Dermis blood vessel endothelial cell (primary cell): ENCODE measurements at places on chromosomes 1 and 21.

- no peak for DNase-seq
Measured at GRCh38 chr21:39009587-39010225, 173.5 kb downstream of the PSMG1 start.

DNA sequence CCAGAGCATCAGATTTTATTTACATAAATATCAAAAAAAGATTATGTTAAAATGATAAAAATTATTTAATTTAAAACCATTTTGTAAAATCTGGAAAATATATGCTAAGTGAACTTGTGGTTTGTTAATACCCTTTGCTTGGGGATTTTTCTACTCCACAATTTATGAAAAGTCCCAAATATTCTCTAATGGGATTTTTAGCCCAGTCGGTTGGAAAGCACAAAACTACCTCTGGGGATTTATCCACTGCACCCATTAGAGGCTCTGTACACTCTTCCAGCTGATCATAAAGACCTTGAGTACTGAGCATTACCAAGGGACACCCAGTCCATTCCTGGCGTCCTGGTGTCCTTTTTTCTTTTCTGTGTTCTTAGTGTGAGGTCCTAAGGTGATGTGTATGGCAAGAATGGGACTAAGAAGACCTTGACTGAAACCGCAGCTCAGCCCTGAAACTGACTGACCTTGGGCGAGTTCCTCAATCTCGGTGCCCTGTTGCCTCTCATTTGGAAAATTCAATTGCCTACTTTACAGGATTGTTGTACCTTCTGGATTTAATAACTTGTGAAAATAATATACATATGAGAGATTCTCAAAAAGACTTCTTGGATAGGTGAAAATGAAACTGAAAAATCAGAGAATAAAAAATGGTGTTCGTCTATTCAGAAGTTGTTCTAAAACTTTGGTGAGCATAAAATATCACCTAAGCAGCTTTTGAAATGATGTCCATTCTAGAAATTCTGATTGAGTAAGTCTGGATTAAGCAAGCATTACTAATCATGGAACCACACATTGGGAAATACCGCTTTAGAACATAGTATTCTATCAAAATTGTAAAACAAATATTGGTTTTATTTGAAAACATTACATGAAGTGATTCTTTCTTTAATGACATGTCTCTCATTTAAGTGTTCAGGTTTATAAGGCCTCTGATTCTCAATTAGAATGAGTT lies 21.5 kb upstream of the SAMSN1 start:
- DNase-seq, result no peak

DNA sequence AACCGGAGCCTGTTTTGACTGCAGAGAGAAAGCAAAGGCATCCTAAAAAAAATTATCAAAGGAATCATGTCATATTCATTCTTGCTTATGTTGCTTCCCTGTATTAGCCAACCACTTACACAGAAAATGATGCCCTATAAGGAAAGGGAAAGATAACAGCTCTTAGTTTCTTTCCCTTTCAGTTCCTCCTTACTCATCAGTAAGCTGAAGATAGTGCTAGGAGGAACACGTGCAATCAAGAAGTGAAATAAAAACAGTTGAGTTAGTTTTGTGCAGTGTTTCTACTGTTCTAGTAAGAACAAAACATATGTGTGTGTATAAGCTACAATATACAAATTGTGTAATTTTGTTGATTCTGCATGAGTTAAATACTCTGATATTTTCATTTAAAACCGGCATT lies 45.3 kb upstream of the MTF2 start:
- DNase-seq, result no peak

DNA sequence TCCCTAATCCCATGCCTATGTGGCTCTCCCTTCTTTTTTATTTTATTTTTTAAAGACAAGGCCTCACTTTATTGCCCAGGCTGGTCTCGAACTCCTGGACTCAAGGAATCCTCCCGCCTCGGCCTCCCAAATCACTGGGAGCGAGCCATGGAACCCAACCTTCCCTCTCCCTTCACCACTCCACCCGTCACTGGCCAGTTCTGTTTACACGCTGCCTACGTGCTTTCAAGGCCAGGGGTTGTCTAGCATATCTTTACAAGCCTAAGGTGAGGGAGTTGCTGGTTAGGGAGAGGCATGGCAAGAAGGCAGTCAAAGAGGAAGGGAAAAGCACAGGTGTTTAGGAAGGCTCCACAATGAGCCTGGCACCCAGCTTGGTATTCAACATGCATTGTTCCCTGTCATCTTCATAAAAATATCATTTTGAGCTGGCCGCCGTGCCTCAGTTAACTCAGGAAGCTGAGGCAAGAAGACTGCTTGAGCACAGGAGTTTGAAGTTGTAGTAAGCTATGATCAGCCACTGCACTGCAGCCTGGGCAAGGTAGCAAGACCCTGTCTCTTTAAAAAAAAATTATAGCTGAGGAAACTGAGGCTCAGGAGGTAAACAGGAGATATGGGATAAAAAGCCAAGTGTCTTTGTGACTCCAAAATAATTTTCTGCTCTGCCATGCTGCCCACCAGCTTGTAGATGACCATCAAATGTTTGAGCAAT lies 1.1 kb downstream of the RHBDL2 start:
- DNase-seq, result no peak

GRCh38 chr1:66563094-66563800 lies 29.3 kb downstream of the SGIP1 start:
- DNase-seq, result peak; percentile 97

GRCh38 chr1:58561633-58562032 lies 15.1 kb upstream of the OMA1 start:
- DNase-seq, result no peak

- DNase-seq, result no peak
Measured at GRCh38 chr1:114249691-114250090, 96.0 kb upstream of the SYT6 start.

DNA sequence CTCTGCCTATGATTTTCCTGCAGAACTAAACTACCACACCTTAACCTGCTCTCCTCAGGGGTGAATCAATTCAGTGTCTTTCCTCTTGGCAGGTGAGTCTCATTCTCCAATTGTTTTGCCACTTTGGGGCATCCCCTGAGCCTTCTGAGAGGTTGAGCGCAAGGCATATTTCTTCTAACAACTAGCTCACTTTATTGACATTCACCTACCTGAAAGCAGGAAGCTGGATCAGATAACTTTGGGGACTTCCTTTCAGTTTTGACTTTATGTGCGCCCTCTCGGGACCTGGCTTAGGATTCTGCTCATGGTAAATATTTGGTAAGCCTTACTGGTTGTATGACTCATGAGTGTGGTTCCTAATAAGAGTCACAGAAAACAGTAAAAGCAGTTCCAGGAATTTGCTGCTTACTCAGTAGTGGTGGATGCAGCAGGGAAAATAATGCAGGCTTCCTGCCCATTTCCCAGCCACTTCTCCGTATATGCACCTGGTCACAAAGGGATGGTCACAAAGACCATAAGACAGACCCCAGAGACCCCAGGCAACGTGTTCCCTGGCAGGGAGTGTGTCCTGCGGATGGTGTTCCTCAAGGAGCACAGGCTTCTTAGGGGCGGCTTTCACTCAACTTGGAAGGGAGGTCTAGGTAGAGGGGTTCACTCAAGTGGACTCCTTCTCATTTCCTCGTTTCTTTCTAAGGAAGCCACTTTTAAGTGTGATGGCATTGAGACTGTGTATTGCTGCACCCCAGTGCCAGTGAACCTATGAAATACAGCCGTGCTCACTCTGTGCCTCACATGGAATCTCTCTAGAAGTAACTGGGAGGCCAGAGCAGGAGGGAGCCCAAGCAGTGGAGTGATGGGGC lies 22.0 kb upstream of the BATF3 start:
- peak; percentile 47 for DNase-seq

DNA sequence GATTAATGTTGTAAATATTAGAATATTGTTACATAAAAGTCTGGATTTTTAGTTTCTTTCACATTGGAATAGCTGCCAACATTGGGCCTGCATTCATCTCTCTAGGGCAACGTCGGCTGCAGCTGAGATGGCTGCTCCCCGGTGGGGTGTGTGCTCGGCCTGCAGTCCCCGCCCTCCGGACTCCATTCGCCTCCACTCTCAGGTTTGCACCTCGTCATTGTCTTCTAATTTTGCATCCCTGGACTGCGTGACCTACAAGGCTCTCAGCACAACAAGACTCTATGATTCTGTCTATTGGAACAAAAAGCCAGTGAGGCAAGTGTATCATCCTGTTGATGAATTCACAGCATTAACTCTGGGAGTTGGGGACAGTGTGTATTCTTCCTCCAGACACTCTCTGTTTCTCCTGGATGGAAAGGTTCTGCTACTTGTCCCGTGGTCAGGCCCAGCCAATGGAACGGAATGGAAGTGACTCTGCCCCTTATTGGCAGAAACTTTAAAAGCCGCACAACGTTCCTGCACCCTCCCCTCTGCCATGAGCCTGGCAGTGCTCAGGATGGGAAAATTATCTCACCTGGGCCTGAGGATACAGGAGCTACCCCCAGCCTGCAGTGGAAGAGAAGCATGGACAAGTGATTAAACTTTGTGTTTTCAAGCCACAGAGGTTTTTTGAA lies 105.0 kb upstream of the SAMD11 start:
- no peak for DNase-seq

DNA sequence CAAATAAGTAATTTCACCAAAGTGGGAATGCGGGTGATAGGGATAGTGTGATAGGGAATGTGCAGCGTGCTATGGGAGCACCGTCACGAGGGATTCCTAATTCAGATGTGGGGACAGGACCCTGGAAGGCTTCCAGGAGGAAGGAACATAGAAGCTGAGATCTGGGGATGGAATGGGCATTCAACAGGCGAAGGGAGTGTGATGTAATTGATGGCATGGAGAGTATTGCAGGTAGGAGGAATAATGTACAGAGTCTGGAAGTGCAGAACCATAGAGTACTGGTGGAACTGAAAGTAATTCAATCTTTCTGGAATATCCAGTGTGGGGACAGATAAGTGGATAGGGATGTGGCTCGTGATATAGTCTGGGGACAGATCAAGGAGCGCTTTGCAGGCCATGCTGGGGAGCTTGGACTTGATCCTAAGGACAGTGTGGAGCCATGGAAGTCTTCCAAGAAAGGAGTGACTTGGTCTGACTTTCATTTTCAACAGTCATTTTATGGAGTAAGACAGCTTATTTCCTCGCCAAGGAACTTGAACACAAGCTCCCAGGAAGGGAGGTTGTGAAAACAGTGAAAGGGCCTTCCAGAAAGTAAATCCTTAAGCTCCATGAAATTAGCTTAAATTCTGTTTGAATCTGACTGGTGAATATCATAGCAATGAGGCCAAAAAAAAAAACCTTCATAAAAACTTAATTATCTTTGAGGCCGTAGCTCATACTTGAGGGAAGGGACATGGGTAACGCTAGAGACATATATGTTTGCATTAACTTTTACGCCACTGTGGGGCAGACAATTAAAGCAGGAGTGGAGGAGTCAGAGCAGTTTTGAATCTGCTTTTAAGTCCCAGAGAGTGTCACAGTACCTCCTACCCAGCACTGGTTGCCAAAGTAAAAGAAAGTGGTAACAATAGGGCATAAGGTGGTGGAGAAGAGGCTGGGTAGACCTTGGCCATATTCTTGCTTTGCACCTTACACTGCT lies 55.8 kb downstream of the ROR1 start:
- DNase-seq, result no peak

DNA sequence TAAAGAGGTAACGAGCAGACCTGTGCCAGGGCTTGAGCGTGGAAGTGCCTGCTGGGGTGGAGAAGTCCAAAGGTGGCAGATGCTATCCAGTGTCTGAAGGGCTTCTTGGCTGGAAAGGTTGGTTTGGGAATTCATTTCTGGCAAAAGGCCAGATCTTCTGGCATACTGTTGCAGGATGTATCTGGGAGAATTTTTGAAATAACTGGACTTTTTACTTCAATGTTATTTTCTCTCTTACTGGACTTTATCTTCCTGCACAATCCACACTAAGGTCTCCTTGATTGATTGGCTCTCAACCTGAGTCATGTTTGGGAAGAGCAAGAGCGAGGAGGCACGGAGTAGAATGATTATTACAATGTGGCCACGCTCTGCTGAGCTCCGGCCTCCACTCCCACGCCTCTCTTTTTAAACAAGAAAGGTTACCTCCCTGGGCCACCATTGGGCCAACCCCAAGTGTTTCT lies 278.4 kb downstream of the TM2D1 start:
- DNase-seq, result peak; percentile 39

DNA sequence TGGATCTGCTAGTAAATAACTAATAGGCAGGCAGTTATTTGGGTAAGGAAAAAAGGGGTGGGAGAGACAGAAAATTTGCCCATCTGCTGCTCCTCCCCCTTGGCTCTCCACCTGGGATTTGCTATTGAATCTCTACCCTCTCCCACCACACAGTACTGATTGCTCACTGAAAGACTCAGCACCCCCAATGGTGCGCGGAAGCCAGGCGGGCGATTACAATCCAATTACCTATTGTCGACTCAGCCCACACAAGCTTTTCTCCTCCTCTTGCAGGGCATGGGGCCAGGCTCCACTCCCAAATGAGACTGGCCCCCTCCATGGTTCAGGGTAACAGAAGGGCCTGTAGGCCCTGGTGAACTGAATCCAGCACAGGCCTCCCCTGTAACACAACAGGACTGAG lies 2.7 kb upstream of the HMGN2 start:
- DNase-seq, result no peak

DNA sequence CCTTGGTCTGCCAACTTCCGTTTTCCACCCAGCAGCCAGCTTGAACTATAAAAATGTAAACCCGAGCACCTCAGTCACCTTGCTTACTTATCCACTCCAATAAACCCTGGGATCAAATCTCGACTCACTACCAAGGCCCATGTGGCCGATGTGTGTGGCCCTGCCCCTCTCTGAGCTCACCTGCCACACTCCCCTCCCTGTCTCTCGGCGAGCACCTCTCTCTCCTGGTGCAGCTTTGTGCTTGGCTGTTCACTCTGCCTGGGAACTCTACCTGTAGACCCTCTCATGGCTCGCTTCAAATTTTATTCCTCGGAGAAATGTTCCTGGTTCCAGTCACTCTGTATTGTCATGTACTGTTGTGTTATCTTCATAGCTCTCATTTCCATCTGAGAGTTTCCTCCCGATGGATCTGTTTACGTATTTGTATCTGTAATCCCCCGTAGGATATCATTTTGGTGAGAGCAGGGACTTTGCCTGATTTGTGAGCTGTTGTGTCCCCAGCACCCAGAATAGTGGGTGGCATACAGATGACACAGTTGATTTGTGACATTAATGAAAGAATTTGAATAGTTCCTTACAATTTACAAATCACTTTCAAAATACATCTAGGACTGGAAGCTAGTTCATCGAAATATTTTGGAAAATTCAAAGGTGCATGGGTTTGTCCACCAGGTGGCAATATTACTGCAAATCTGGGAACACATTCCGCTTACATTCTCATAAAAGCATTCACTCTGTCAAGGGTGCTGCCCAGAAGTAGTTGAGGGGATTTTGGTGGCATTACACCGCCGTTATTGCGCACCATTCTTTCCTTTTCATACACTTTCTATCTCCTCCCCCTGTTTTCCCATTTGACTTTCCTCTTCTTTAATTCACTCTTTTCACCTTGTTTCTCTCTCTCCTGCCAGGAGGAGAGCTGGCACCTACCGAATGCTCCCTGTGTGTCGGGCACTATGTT lies 95.3 kb downstream of the ABCA4 start:
- peak; percentile 91 for DNase-seq

DNA sequence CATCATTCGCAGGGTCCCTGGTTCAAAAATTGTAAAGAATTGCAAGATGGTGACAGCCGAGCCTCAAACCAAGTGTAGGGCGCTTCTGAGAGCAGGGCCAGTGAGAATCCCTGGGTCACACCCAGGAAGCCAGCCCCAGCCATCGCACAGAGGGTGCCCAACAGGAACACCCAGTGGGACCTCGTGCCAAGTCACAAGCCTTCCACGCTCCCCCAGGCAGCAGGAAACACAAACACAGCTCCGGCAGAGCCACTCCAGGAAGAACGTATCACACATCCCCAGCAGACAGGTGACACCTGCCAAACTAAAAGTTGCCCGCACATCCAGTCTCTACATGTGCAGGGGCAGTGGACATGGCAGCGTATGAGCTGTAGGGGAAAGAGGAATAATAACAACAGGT lies 20.2 kb downstream of the DHRS3 start:
- DNase-seq, result no peak

GRCh38 chr1:183838221-183838620 lies 33.3 kb downstream of the RGL1 start:
- DNase-seq, result peak; percentile 94
